ENCODE measurements at places on chromosomes 7 and 10.

GRCh38 chr10:10996966-10997620 is 20.6 kb upstream of the CELF2 start:
- no peak for DNase-seq

- DNase-seq, result no peak
These were observed 25.1 kb downstream of the UPP1 start for GRCh38 chr7:48114115-48114514.

DNA sequence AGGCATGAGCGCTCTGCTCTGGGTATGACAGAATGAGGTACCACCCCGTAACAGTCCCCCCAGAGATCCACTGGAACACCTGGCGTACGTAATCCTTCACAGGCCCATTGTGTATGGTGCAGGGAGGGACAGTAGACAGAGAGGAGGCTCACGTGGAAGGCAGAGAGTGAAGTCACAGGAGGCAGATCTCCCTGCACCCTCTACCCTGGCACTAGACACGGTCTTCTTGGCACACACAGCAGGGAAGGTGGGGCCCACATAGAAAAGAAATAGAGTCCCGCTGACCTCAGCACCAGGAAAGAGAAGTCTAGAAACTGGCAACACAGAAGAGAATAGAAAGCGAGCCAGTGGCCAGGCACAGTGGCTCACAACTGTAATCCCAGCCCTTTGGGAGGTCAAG is 51.9 kb downstream of the SLC29A4 start:
- DNase-seq, result no peak

DNA sequence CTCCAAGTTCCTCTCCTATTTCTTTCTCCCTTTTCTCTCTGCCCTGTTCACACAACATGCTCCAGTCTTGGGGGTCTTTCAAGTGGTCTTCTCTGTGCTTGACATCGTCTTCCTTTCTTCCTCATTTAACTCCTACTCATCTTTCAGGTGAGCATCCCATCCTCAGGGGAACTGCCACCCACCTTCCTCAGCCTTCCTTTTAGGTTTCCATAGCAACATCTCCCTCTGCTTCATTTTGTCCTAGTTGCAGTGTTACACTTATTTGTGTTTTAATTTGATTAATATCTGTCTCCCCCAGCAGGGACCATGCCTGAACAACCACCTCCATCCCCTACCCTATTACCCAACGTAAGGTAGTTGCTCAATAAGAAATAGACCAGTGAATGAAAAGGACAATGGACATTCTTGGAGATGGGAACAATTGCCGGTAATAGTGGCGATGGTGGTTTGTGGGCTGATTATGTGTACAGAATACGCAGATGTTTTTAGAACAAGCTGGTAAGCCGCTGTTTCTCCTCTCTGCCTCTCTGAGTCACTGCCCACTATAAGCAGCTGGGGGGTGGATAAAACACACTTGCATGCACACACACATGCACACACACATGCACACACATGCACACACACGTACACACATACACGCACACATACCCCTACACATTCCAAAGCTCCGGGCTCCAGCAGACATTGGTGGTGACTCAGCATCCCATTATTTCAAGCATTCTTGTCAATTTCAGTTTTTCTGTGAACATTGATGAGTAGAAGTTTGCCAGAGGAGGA is 251.6 kb downstream of the GATA3 start:
- no peak for DNase-seq

- no peak for DNase-seq
These were observed 22.6 kb upstream of the INPP5A start for GRCh38 chr10:132514821-132515520.

All from stimulated activated CD4-positive, alpha-beta T cell treated with anti-CD3 and anti-CD28 coated beads, TNF-alpha, amount 100 ng/mL, for 1 hour (primary cell).